ENCODE measurements at places on chromosomes 7 and 10.
A peak's percentile ranks its signal among the peaks of the same experiment; 100 is the strongest.

DNA sequence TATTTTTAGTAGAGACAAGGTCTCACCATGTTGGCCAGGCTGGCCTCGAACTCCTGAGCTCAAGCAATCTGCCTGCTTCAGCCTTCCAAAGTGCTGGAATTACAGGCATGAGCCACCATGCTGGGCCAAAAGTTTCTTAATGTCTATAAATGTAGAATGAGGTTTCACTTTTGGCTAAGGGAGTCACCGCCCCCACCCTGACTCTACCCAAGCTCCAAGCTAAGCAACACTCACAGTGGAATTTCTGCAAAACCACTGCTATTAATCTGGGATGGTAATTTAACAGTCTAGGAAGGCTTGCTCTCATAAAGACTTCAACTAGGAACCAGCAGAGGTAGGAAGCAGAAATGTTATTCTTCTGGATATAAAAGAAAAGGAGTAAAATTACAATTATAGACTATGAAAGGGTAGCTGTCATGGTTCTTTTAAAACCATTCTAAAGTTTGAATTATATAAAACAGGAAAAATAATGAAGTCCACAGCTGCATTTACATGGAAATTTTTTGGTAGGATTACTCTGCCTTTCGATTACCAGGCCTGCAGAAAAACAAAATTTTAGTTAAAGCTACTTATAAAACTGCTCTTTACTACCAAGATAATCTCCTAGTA, 211.6 kb downstream of the SFMBT2 start:
- DNase-seq, result no peak

- DNase-seq, result no peak
Measured at GRCh38 chr10:108392286-108392685, 1227.8 kb upstream of the SORCS1 start.

DNA sequence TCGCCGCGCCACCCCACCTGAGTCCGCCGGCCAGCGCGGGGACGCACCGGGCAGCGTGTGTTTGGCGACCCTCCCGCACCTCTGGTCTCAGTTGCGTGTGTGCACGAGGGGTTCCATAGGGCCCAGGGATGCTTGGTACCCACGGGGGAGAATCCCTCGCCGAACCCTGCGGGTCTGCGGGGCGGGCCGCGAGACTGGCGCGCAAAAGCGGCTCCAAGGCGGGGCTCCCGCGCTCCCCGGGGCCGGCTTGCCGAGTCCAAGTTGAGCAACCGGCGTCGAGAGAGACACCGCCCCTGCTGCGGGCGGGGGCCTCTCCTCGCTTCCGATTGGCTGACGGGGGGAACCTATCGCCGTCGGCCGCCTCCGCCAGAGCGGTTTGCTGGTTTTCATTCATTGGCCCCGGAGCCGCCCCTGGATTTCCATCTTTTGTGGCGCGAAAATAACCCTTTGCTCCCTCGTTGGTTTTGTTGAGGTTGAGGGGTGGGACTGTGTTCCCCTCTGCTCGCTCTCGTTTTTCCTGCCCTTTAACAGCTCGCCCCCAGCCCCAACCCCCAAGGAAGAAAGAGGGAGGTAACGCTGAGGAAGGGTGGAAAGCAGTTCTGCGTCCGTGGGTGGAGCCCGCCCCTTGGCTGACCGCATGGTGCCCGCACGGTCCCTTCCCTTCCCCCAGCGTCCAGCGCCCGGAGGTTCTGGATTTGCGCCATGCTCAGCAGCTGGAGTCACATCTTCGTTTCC, 4.0 kb upstream of the IGF2BP3 start:
- peak; percentile 49 for DNase-seq

GRCh38 chr7:105011141-105011830, 2.7 kb upstream of the KMT2E start:
- DNase-seq, result no peak

DNA sequence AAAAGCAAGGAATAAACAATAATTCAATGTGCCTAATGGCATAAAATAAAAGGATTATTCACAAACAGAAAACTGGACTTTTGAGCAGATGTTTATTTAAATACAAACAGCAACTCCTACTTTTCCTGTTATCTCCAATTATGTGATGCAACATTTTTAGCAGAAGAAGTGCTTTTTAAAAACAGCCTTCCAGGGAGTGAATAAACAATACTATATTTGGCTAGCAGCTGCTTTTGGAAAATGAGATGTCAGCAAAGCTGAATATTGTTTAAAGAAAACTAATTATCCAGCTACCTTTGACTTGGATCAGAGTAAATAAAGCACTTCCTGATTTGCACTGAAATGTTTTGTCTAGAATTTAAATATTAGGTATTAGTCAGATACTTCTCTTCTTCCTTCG, 23.2 kb downstream of the CDK1 start:
- no peak for DNase-seq

- no peak for DNase-seq
Measured at GRCh38 chr7:29636009-29636351, 72.3 kb downstream of the PRR15 start.

- no peak for DNase-seq
Measured at GRCh38 chr10:108894402-108895301, 1028.7 kb downstream of the XPNPEP1 start.

- no peak for DNase-seq
Measured at GRCh38 chr7:137606061-137606674, 240.6 kb downstream of the DGKI start.

DNA sequence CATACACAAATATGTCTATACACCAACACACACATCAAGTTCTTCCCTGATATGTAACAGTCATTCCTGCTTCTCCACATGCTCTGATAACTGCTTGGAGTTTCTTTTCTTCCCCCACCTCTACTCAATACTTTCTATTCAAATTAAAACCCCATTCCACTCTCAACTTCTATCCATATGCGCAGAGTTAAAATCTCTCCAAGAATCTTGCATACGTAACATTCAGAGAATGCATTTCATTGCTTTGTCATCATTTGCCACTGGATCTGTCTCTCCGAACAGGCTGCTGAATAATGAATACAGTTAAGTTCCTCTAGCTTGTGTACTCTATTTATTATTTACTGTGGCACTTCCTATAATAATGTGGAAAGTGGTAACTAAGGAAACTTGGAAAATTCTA, 68.8 kb downstream of the DGKB start:
- DNase-seq, result no peak

Data from activated T-cell treated with anti-CD3 and anti-CD28 coated beads, Interleukin-2, amount 50 U/mL, for 1 hour (primary cell).